Astrocyte (in vitro differentiated cells and primary cell): ENCODE measurements at places on chromosomes 6 and 20.
A peak's percentile ranks its signal among the peaks of the same experiment; 100 is the strongest.

GRCh38 chr6:46218457-46218856 lies 47.7 kb upstream of the ENPP5 start:
- no peaks in the 10 kb centered on the region for H3K36me3 ChIP-seq
- H3K27me3 ChIP-seq, result peaks cover 3% of the 10 kb centered on the region
- no peak overlapping the region for H3K4me3 ChIP-seq
- DNase-seq, result no peak

DNA sequence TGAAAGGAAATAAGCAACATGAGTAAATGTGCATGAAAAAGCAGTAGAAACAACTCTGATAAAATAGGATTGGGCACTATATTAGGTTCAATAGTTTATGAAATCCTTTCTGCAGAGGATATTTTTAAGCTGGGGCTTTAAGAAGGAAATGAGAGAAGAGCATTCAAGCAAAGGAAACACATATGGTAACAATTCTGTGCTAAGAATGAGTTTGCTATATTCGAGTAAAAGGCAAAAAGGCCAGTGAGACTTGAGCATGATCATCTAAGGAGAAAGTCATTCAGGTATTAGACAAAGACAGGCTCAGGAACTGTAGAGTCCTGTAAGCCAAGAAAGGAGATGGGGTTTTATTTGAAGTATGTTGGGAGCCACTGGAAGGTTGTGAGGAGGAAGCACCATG lies 387.1 kb upstream of the FLRT3 start:
- H3K4me3 ChIP-seq, result no peak overlapping the region
- no peak for DNase-seq

GRCh38 chr20:37382482-37383120 lies 36.7 kb downstream of the SRC start:
- DNase-seq, result no peak
- H3K36me3 ChIP-seq, result no peaks in the 10 kb centered on the region
- H3K4me3 ChIP-seq, result no peak overlapping the region
- peaks cover 27% of the 10 kb centered on the region for H3K4me1 ChIP-seq
- no peaks in the 10 kb centered on the region for H3K27me3 ChIP-seq

DNA sequence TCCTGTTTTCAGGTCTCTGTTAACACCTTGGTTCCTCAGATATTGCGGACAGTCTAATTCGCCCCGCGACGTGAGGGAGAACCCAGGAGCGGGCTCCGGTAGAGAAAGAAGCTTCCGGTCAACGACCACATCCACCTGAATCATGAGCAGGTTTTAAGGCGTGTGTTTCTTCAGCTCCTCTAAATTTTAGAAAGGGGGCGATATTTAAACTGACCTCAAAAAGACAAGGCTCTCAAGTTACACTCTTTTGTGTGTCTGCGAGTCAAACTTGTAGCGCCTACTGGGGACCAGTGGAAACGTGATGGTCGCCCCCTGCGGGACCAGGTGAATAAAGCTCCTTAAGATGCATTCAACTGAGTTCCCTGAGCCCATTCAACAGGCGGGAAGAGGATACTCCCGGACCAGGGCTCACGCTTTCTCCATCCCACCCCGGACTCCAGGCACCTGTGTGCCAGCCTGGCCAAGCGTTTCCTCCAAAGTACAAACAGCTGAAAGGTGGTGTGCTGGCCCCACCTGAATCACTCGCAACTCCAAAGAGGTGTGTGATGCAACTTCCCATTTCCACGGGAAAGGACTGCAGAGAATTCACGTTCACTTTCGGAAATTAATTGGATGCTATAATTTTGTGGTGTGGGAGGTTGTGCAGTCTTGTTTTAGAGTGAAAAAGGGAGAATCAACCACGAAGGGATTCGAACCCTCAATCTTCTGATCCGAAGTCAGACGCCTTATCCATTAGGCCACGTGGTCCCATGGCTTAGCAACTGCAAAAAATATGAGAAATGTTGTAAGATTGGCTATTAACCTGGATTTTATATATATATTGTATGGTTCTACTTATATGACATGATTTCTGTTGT lies 17.0 kb downstream of the GPX5 start:
- peak overlapping the region; percentile 59 for H3K4me3 ChIP-seq
- H3K27me3 ChIP-seq, result peaks cover 2% of the 10 kb centered on the region
- peak; percentile 84 for DNase-seq
- no peaks in the 10 kb centered on the region for H3K36me3 ChIP-seq
- no peak overlapping the region for H3K27ac ChIP-seq

DNA sequence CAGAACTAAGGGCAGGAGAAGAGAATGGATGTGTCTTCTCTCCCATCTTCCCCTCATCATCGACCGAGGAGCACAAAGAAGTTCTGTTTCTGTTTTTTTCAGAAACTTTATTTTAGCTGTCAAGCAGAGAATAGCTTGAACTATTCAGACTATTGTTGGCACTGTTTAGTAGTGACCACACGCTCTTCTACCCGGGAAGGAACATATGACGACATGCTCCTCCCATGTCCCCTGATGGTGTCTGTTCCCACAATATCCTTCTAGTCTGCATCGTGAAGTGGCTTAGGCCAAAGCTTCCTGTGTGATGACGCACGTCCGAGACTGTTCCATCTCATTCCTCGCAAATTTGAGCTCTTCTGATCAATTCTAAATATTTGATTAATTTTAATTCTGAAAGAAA lies 27.2 kb upstream of the KIF25 start:
- DNase-seq, result no peak
- no peaks in the 10 kb centered on the region for H3K27me3 ChIP-seq
- H3K27ac ChIP-seq, result no peak overlapping the region
- peaks cover 2% of the 10 kb centered on the region for H3K4me1 ChIP-seq

DNA sequence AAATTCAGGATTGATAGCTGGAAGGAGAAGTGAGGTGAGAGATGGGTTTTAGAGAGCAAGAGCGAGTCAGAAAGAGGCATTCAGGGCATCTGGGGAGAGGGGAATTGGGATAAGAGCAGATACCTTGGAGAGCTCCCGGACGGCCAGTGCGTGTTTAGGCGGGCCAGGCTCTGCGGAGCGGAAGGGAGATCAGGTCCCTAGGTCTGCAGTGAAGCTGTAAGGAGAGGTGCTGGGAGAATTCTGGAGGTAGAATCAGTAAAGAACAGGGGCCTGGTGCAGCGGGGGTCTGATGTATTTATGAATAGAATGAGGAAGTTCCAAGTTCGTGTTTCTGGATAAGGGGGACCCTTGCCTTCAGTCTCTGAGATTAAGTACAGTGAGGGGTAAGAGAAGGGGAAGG lies 47.4 kb upstream of the FAM83D start:
- H3K4me3 ChIP-seq, result no peak overlapping the region
- H3K36me3 ChIP-seq, result no peaks in the 10 kb centered on the region
- DNase-seq, result peak; percentile 10
- H3K4me1 ChIP-seq, result no peaks in the 10 kb centered on the region
- peaks cover 5% of the 10 kb centered on the region for H3K27me3 ChIP-seq

- H3K27me3 ChIP-seq, result no peaks in the 10 kb centered on the region
- H3K4me1 ChIP-seq, result no peaks in the 10 kb centered on the region
- no peak overlapping the region for H3K4me3 ChIP-seq
- no peak overlapping the region for H3K27ac ChIP-seq
- H3K36me3 ChIP-seq, result no peaks in the 10 kb centered on the region
- no peak for DNase-seq
These were observed 81.3 kb downstream of the MAP3K5 start for GRCh38 chr6:136710877-136711552.
